ENCODE measurements at places on chromosomes 7 and 10.

DNA sequence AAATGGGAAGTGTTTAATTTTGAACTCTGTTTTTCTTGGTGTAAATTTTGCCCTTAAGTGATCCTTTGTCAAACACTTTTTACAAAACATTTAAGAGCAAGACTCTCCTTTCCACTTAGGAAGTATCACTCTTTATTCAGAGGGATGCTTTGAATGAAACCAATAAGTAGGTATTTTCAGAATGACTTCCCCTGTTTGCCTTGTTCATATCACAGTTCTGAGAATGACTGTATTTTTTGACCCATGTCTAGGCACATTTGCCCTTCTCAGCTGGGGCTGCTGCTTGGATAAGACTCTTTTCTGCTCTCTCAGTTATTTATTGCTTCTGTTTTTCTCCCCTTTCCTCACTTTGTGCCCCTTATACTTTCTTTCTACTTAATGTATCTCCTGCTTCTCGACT, 98.2 kb downstream of the CCNY start:
- no peak for DNase-seq

GRCh38 chr10:35005868-35006267, 84.3 kb downstream of the CUL2 start:
- no peak for DNase-seq

GRCh38 chr7:78563191-78563590, 764.6 kb downstream of the PHTF2 start:
- DNase-seq = no peak

DNA sequence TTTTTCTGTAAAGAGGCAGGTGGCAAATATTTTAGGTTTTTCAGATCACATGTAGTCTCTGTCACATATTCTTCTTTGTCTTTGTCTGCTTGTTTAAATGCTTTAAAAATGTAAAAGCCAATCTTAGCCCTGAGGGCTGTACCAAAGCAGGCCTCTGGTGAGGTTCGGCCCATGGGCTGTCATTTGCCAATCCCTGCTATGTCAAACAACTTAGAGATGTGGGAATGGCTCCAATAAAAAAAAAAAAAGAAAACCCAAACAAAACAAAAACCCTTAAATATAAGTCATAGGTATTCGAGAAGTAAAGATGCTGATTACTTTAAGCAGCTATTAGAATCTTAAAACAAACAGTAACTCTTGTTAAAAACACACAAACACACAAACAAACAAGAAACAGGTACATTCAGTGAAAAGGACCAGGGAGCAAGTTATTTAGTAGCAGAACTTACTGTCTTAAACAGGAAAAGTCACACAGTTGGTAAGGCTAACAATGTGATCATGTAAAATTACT, 61.4 kb upstream of the NAMPT start:
- DNase-seq = no peak

DNA sequence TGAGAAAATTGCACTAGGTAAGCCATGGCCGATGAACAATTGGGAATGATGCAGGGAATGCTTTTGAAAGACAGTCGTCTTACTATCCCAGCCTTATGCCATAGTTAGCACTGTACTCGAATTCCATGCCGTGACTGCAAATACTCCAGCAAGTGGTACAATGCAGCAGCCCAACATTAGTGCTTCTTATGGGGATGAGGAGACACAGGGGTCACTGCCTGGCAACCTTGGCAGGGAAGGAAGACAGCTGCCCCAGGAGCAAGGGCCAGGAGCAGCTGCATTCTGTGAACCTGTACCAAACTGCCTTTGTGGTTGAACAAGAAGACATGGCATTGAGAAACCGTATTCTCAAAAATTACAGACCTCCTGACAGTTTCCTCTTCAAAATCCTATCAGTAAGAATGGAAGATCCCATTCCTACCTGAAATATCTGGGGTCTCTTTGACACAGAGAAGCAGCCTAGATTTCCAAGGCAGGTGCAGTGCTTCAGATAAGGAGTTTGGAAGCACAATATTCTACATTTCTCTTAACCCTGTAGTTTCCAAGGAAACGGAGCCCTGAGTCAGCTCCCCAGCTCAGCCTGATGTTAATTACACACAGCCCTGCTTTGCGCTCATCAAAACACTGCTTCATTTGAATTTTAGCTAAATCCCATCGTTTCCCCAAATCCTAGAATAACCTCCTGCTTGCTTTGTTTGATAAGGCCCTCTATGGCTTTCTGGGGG, 49.0 kb upstream of the FRMD4A start:
- no peak for DNase-seq

GRCh38 chr7:117210397-117210796, 112.5 kb downstream of the WNT2 start:
- no peak for DNase-seq

DNA sequence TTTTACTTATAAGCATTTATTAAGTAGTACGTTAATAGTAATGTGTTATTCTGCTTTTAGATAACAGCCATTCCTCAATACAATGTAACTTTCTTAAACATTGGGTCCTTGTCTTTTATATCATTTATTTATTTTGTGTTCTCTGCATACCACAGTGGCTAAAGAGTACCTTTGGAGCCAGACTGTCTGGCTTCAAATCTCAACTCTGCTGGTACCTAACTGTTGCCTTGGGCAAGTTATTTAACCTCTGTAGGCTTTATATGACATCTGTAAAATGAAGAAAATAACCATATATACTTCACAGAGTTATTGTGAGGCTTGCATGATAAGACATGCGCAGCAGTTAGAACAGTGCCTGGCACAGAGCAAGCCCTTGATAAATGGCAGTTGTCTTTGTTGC, 397.6 kb downstream of the MDFIC start:
- no peak for DNase-seq

GRCh38 chr10:45500304-45500703, 126.3 kb downstream of the ALOX5 start:
- DNase-seq = no peak

DNA sequence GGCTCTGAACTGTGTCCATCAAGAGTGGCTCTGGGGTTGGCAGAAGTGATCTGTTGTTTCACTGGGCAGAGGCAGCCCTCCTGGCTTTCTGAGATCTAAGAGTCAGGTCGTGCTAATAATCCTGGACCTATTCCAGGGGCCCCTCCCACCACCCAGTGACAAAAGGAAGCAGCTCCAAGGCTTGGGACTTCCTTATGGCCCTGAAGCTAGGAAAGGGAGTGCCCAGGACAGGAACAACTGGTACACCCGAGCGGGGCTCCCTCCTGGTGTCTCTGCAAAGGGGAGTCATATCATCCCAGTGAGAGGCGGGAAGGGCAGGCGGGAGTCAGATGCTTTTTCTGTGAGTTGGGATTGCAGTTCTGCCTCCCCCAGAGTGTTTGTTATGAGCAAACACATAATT, 32.3 kb downstream of the RPS24 start:
- DNase-seq = no peak

DNA sequence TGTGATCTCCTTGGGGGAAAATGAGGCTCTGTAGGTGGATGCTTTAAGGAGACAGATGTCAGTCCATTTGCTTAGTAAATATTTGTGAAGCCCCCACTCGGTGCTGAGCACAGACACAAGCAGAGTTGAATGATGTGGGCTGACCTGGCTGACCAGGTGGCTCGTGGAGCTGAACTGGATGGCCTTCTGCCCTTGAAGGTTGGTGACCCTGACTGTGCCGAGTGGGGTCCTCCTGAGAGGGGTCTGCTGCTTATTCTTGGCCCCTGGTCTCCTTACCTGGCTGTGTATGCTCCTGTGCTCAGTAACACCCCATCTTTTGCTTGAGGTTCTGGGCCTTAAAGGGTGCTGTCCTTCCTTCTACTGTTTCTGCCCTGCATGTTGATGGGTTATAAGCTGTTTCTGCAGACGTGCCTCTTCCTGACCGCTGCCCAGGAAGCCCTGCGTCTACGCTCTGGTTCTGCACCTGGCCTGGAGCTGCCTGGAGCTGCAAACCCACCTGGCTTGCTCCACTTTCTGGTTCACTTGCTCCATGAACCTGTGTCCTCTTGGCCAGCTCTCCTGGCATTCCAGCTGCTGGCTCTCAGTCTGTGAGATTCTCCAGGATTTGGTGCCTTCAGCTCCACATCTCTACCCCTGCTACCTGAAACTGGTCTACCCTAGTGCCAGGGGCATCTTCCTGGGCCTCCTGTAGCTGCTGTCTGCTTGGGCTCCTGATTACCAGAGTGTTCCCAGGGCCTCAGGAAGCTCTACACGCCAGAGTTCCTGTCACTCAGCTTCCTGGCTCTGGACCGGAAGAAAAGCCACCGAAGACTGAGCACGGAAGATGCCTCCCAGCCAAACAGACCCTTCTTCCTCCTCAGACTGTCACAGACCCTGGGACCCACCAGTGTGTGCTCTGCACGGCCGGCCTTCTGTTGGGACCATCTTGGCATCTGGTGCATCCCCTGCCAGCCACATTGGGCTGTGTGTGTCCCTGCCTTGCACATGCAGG, 76.5 kb downstream of the ADCY1 start:
- DNase-seq = no peak

DNA sequence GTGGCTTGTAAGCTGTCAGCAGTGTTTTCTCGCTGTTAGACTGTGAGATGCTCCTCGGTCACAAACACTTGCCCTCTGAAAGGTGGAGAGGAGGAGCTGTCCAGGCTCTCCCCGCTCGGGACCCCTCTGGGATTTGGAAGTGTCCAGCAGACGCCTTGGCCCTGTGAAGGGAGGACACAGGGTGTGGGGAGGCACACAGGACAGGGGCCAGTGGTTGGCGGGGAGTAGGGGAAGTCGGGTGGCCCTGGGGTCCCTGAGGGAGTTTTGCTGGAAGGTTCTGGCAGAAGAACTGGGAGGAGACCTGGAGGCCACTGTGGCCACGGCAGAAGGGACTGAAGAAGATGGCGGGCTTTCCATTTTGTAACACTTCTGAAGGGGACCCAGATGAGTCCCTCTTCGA, 47.2 kb upstream of the DPYSL4 start:
- DNase-seq = no peak

GRCh38 chr10:3584926-3585784, 199.9 kb downstream of the KLF6 start:
- no peak for DNase-seq

- no peak for DNase-seq
Measured at GRCh38 chr10:45420453-45421192, 46.6 kb downstream of the ALOX5 start.

DNA sequence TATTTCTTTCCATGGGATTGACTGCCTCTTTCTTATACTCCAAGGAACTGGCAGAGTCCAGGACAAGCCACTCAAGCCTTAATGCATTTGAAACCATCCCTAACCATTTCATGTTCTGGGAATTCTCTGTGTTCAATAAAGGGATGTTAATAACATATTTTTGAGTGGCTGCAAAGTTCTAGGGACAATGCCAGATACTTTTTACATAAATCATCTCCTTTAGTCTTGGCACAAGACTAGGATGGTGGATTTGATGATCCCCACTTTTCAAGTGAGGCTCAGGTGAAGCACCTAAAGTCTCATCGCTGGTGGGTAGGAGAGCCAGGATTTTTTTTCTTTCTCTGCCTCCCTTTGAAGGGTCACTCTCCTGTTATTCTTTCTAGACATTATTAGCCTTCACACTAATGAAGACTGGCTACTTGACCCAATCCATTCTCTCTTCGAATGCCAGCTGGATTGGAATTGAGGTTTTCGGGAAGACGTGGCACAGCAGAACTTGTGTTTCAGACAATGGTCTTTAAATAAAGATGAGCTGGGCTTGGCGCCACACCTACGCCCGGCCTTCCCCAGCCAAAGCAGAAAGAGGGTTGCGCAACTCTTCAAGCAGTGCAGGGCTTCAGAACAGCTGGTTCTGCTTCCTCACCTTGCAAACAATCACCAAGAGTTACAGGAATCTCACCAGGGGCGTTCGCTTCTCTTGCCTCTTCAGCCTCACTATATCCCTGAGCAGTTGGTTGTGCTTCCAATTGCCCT, 73.8 kb upstream of the BMPER start:
- DNase-seq = no peak

- DNase-seq = no peak
Measured at GRCh38 chr7:94655848-94656657, at the start of gene SGCE. TSS of gene SGCE (minus strand) at chr7:94656133. CDS start at chr7:94656098, 35 bp downstream.

DNA sequence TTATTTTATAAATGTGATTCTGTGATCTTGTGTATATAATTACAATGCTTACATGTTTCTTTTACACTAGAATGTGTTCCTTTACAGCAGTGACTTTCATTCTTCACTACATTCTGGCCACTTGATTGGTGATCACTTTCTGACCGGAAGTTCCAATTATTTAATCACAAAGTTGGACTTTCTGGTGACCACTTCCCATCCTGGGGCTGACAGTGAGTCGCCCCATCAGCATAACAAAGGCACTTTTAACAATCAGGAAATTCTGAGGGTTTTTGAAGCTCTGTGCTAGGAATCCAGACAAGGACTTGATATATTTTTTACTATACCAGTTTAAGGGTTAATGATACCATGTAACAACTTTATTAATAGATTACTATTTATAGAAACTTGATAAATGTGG, 282.3 kb upstream of the KAT6B start:
- DNase-seq = no peak

DNA sequence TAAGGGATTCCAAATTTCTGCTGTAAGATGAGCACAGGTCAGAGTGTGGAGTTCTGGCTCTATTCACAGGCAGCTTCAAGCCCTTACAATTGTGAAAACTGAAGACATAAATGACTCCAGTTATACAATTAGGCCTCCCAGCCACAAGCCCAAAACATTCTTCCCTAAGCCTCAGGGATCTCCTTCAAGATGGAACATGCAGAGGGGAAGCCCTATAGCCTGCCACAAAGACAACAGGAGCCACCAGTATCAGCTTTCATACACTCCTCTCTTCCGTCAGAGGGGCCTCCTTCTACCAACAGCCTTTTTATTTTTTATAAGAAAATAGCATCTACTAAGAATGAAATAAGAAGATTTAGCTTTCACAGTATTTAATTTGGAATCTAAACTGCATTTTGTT, 46.5 kb downstream of the DLD start:
- DNase-seq = no peak

DNA sequence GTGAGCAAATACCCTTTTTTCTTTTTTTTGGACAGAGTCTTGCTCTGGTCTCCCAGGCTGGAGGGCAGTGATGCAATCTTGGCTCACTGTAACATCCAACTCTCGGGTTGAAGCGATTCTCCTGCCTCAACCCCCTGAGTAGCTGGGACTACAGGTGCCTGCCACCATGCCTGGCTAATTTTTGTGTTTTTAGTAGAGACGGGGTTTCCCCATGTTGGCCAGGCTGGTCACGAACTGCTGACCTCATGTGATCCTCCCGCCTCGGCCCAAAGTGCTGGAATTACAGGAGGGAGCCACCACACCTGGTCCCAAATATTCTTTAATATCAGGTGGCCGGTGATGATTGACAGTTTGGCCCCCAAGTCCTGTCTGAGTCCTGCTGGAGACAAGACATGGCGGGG, 6.6 kb downstream of the LAT2 start:
- no peak for DNase-seq

GRCh38 chr10:34681933-34682332, 133.2 kb downstream of the PARD3 start:
- DNase-seq = no peak

DNA sequence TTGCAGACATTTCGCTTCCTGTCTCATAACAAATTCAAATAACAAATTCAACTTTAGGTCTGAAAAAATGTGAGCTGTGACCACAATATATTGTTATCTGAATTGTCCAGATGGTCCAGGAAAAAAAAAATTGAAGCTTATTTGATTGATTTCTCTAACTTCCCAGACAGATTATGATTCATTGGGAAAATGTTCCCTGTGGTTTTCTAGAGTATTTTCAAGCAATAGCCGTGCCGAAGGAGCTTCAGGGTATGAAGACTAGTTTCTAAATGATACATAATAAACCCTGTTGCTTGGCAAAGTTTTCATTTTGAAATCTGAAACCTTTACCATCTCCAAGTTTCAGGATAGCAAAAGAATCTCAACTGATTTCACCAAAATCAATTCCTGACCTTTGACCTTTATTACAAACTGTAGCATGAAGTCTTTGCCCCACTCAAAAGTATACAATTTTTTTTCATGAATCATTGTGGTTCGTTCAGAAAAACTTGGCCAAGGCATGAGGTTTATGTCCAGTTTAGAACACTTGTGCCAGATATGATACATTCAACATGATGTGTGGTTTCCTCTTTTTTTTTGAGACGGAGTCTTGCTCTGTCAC, 109.9 kb downstream of the JCAD start:
- DNase-seq = no peak
